A549 treated with Mapracorat at 1 μM for 4 hours (cell line): ENCODE measurements at places on chromosomes 2 and 18. TPM values are rescaled to one million over a fixed set of nuclear protein-coding genes. Genes with fewer than 3 reads are reported as not detected.

The ZC3H8 gene
- total RNA-seq: 12.6 to 16.1 TPM (median 13.2 TPM) in 5 replicates

The MDH1B gene
- 1.4 to 2.0 TPM (median 1.7 TPM) in 5 replicates for total RNA-seq

The LINC00305 gene
- not detected in 5 replicates for total RNA-seq

The EFEMP1 gene
- total RNA-seq: 31.2 to 57.5 TPM (median 41.7 TPM) in 5 replicates

The SERTAD2 gene
- total RNA-seq: 9.0 to 12.3 TPM (median 10.9 TPM) in 5 replicates

The UGT1A8 gene
- total RNA-seq: 0.06 TPM in 1 of 5 replicates, not detected in the others

The SERPINB10 gene
- total RNA-seq: not detected in 5 replicates

The TEX44 gene
- total RNA-seq: not detected in 5 replicates

The SMYD1 gene
- not detected in 5 replicates for total RNA-seq

The KRTCAP3 gene
- total RNA-seq: 0.22 to 0.70 TPM (median 0.42 TPM) in 4 of 5 replicates, not detected in the other

The SPRED2 gene
- total RNA-seq: 26.9 to 36.0 TPM (median 30.9 TPM) in 5 replicates

The C2orf72 gene
- 4.8 to 7.5 TPM (median 6.2 TPM) in 5 replicates for total RNA-seq

The SERPINB11 gene
- total RNA-seq: 0.20 TPM in 1 of 5 replicates, not detected in the others
